Mammary epithelial cell (primary cell): ENCODE measurements at places on chromosomes 2 and 18. TPM values are rescaled to one million over a fixed set of nuclear protein-coding genes. Genes with fewer than 3 reads are reported as not detected.
A peak's percentile ranks its signal among the peaks of the same experiment; 100 is the strongest.

DNA sequence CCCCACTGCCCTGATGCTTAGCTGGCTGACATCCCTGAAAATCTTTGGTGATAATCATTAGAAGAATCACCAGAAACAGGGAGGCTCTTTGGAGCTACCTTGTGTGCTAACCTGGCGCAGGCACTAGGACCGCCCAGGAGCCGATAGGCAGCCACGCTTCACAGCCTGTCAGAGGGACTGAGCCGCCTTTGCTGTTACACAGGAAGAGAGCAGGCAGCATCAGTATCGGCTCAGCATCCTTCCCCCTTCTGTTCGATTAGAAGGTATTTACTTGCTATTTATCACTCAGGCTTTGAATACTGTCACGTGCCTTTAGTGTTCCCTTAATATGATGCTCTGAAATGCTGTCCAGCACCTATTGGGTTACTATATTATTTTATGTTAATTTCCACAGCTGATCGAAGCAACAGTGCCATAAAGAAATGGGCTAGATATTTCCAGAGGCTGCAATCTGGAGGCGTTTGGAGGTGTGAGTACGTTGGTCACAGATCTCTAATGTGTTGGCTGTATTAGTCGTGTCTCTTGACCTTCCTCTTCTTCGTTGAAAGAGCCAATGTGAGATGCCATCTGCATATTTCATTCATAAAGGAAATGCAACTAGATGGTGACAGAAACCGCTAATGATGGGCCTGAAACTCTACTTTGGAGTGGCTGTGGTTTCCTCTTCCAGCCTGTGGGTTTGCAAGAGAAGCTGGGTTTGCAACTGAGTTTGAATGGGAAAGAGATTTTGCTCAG, 110.4 kb upstream of the RAB27B start:
- no peak for DNase-seq

DNA sequence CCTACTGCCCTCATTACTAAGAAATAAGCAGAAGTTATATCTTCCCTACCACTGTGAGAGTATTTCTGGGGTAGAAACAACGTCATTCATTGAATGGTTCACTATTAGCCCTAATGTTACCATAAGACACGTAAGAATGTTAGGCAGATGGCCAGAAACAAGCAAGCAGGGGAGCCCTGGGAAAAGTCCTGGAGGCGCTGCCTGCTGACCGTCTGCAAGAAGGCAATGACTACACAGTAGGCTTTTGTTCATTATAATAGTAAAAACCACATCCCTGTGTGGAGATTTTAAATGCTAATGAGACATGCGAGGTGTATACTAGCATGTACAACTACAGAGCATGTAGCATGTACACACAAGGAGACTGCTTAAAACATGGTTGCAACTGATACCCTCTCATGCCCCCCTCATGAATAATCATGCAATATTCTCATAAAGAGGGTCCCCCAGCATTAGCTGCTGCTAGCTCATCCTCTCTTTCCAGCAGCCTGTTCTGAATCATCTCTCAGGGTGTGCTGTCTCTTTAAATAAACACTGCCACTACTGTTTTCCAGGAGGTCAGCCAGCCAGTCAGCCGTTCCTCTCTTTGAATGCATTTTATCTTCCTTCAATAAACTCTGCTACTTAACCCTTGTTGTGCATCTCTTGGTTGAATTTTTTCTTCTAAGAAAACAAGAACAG, 23.6 kb downstream of the SUCLG1 start:
- DNase-seq, result peak; percentile 85

GRCh38 chr18:33014060-33014796, 241.4 kb upstream of the KLHL14 start:
- DNase-seq, result no peak

GRCh38 chr2:216909541-216910210, 49.8 kb upstream of the TNP1 start:
- no peak for DNase-seq

DNA sequence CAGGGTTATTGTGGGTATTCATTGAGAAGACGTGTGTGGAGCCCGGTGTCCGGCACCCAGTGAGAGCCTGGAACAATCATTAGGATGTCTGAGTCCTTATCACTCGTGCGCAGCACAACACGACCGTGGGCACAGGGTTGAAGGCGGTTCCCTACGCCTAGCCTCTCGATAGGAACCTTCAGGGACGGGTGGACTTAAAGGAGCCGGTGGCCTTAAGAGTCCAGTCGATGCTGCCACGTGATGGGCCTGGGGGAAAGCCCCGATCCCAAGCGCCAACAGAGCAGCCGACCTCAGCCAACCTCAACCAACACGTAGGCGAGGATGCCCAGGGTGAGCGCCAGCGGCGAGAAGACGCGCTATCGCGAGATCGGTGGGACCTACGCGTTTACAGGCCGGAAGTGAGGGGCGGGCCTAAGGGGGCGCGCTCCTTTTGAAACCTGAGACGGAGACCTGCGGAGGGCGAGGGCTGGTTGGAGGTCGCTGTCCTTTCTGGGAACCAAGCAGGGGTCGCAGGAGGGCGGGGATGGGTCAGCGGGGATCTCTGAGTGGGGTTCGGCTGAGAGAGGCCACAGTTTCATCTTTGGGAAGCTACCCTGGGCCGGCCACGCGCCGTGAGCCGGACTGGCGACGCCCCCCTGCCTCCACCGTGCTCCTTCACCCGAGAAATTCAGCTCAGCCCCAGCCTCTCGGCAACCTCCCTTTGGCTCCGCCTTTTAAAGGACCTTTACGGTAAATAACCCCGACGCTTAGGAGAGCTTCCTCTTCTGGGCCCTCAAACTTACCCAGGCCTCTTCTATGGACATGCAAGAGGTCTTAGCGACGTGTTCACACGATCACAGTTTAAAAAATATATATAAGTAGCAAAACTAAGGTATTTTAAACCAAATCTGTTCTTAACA, 28.3 kb downstream of the WNT10A start:
- peak; percentile 78 for DNase-seq

DNA sequence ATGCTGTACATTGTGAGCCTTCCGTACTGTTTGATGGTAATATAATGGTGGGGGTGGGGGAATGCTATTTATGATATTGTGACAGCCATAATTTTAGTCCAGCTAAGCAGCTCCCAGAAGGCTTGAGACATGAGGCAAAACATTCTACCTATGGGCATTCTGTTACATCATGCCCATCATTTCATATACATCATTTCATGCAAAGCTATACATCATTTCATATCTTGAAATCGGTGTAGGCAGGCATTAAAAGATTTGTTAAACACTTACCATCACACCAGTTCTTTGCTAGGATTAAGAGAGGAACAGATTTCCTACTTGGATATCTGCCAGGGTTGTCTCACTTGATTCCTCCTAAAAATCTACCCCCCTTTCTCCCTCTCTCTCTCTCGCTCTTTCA, 84.5 kb downstream of the COL5A2 start:
- no peak for DNase-seq

GRCh38 chr2:191638802-191639172, 39.1 kb upstream of the NABP1 start:
- DNase-seq, result no peak

- no peak for DNase-seq
These were observed 82.0 kb downstream of the LIMS1 start for GRCh38 chr2:108616318-108616717.

- peak; percentile 88 for DNase-seq
These were observed 61.0 kb upstream of the TAF1B start for GRCh38 chr2:9782197-9782719.

DNA sequence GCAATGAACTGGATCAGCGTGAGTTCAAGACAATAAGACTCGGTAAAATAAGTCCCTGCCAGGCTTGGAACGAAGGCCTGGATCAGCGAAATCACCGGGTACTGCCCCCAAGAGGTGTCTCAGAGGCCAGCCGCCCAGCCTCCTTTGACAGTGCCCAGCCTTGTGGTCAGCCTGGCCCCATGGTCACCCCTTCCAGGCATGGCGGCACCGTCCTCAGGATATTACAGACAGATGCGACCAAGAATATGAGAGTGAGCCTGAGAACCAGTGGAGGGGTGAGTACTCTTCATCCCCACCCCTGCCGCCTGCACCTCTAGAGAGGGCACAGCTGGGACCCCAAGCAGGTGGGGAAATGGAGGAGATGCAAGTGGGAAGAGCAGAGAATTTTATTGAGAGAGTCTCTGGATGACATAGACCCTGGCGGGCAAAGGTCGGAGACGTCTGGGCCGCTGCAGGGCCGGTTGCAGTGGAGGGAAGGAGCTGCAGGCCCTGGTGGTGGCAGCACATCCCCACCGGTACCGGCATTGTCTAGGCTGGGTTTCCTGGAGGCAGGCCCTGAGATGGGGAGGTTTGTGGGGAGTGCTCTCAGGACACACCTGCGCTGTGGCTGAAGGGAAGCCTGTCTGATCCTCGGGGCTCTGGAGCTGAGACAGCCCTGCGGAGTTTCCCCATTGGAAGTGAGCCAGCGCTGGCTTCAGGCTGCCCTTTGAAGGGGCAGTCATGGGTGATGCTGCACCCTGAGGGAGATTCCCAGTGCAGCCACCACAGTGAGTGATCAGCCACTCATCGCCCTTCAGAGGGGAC, 190.0 kb downstream of the SEPTIN10 start:
- DNase-seq, result no peak

GRCh38 chr18:14086458-14087231, 45.6 kb downstream of the ZNF519 start:
- peak; percentile 4 for DNase-seq

GRCh38 chr2:165655661-165656060, 138.4 kb downstream of the GALNT3 start:
- DNase-seq, result no peak

- no peak for DNase-seq
These were observed 10.6 kb downstream of the PDE1A start for GRCh38 chr2:182416191-182416590.

- no peak for DNase-seq
These were observed 177.7 kb downstream of the MYCN start for GRCh38 chr2:16117791-16118610.

The REEP1 gene
- total RNA-seq, result not detected in 2 replicates

The PSTPIP2 gene
- 33.7 and 37.9 TPM in 2 replicates for total RNA-seq

The CEBPZOS gene
- 15.2 TPM for total RNA-seq

The PRSS56 gene
- not detected in 2 replicates for total RNA-seq

The ERFE gene
- 1.0 TPM for total RNA-seq

The CD207 gene
- not detected for total RNA-seq

The GATA6 gene
- total RNA-seq, result 1.0 TPM
